ENCODE measurements at places on chromosomes 12 and 14.

- no peak for DNase-seq
Measured at GRCh38 chr12:97452839-97453238, 9.8 kb upstream of the RMST start.

DNA sequence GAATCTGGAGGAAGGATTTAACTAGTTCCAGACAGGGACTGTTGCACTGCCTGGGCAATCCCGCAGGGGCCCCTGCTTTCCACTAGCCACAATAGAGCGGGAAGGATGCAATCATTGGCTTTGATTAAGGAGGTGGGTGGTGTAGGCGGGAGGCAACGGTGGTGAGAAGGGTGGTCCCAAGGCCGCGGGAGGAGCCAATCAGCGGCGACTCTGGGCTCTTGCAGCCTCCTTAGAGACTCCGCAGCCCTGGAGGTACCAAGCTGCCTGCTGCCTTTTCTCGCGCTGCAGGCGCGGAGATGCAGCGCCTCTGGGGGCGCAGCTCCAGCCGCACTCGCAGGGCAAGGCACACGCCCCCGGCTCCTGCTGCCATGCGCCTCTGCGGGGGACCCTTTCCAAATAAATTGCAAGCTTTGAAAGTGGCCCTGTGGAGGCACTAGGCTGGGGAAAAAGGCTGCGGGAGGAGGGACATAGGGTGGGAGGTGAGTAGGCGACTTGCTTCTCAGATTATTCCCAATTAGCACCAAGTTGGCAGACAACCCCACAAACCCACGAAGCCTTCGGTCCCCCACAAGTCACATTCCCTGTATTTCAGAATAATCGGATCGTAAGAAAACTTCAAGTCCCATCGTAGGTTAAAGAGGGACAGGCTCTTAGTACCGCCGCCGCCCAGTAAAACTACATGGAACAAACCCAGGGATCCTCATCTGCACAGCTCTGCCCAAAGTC is 858 bp upstream of the KCNA1 start:
- DNase-seq = no peak

- DNase-seq = no peak
Measured at GRCh38 chr12:104501115-104501514, 44.4 kb downstream of the CHST11 start.

DNA sequence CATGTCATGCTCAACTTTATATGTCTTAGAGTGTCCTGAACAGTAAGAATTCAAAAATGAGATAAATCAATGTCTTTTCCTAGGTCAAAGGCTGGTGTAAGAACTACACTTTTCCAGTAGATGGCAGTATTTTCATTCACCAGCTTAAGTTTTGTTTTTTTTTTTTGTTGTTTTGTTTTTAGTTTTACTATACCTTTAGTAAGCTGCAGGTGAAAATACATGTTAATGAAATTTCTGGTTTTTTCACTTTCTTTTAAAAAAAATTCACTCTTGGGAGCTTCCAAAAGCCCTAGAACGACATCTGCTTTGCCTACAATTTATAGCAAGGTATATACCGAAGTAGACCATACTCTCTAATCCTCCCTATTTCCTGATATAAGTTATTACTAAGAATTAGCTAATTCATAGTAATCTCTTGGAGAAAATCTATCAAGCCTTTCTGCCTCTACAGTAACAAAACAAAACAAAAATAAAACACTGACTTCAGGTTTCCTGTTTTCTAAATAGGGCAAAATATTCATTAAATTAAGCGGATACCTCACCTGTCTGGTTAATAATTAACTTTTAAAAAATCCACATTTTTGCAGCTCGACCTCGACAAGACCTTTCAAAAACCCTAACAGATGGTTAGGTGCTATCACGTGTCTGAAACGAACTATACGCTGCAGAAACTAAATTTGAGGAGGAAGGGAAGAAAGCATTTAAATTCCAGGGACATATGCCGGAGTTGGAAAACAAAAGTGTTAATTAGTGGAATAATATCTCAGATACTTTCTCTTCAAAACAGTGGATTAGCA is 2.7 kb upstream of the SAMD4A start:
- DNase-seq = no peak

DNA sequence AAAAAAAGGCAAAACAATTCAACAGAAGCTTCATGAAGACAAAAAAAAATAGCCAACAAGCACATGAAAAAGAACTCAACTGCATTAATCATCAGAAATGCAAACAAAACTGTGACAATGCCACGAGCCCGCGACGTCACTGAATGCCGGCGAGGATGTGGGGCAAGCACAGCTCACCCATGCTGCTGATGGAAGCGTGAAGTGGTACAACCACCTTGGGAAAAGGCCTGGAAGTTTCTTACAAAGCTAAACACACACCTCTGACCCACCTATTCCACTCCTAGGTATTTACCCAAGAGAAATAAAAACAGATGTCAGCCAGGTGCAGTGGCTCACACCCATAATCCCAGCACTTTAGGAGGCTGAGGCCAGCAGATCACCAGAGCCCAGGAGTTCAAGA is 10.5 kb downstream of the BTBD6 start:
- DNase-seq = no peak

DNA sequence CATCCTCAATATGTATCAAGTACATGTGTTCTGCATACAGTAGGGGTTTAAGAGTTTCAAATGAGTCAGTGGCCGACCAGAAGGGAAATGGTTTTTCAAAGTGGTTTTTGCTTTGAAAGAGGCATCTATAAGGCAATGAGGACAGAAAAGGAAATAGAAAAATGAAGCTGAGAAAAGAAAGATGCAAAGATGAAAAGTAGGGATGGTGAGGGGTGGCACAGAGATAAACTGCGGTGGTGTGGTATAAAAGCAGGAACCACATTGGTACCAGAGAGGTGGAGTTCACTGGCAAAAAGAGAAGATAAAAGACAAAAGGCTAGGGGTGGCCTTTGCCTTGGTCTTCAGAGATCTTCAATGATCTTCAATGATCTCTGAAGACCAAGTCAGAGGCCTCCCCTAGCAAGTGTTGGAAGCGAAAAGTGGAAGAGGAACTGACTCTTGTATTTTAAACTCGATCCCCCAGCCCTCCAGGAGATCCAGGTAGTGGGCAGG is 144.0 kb upstream of the KRR1 start:
- no peak for DNase-seq
